ENCODE measurements at places on chromosomes 5 and 9. TPM values are rescaled to one million over a fixed set of nuclear protein-coding genes. Genes with fewer than 3 reads are reported as not detected.

The HAPLN1 gene
- total RNA-seq = 1.8 TPM

The RHOBTB3 gene
- total RNA-seq = 151 TPM

The SPINK13 gene
- total RNA-seq = not detected

The ZNF454 gene
- 6.9 TPM for total RNA-seq

The BTNL8 gene
- 0.47 TPM for total RNA-seq

The FOXD4L5 gene
- total RNA-seq = 0.06 TPM

The ARHGEF37 gene
- total RNA-seq = 6.9 TPM

The ADRB2 gene
- total RNA-seq = 3.0 TPM

The TMEM252 gene
- total RNA-seq = 5.7 TPM

The TLE4 gene
- total RNA-seq = 77.3 TPM

The PCDHGA1 gene
- 1.1 TPM for total RNA-seq

The ACOT12 gene
- total RNA-seq = 1.3 TPM

The MARCHF11 gene
- 0.35 TPM for total RNA-seq

The ADAMTS16 gene
- total RNA-seq = 93.6 TPM

The N4BP3 gene
- total RNA-seq = 8.6 TPM

The PCDHB5 gene
- total RNA-seq = 13.4 TPM

The VLDLR gene
- total RNA-seq = 37.8 TPM

The FYB1 gene
- 5.5 TPM for total RNA-seq

The PLCXD3 gene
- 0.53 TPM for total RNA-seq

The HRCT1 gene
- total RNA-seq = not detected

The IFNA2 gene
- not detected for total RNA-seq

The HTR4 gene
- 0.35 TPM for total RNA-seq

The LSM11 gene
- 6.9 TPM for total RNA-seq

The TMEM215 gene
- total RNA-seq = 0.88 TPM

The CHSY3 gene
- 5.1 TPM for total RNA-seq

The DMRT3 gene
- total RNA-seq = 0.58 TPM

The C5orf63 gene
- 6.2 TPM for total RNA-seq

The CCL27 gene
- total RNA-seq = not detected

The SAXO1 gene
- 0.93 TPM for total RNA-seq

The OTP gene
- total RNA-seq = not detected

All from metanephros (tissue), 2 donors.